Cerebellum (tissue), 4 donors: ENCODE measurements at places on chromosomes 6 and 20. TPM values are rescaled to one million over a fixed set of nuclear protein-coding genes. Genes with fewer than 3 reads are reported as not detected.

The MAPK13 gene
- total RNA-seq = 3.5 TPM

The ZNF334 gene
- total RNA-seq = 30.8 TPM

DNA sequence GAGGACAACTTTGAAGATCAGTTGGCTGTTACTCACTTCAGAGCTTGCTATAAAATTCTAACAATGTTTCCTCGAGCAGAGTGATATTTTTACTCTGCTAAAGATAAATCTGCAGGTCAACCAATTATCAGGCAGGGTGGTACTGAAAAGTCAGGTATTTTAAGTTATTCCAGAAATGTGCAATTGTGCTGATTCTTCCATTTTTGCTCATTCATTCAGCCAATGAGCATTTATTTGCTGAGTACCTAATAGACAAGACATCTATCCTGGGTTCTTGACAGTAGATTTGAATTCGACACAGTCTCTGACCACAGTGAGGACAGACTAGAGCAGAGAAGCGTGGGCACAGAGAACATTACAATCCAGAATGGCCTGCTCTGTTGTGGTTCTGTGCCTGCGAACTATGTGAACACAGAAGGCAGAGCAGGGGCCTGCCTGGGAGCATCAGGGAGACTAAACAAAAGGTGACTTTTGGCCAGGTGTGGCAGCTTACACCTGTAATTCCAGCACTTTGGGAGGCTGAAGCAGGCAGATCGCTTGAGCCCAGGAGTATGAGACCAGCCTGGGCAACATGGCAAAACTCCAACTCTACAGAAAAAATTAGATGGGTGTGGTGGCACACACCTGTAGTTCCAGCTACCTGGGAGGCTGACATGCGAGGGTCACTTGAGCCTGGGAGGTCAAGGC is 14.8 kb downstream of the TPMT start:
- no peak for DNase-seq

- DNase-seq = no peak
Observed at GRCh38 chr6:112021691-112022310, 32.1 kb upstream of the CCN6 start.

- DNase-seq = no peak
Observed at GRCh38 chr6:43809417-43810305, 39.6 kb downstream of the VEGFA start.
